Kidney glomerular epithelial cell (primary cell): ENCODE measurements at places on chromosomes 3 and 15.

DNA sequence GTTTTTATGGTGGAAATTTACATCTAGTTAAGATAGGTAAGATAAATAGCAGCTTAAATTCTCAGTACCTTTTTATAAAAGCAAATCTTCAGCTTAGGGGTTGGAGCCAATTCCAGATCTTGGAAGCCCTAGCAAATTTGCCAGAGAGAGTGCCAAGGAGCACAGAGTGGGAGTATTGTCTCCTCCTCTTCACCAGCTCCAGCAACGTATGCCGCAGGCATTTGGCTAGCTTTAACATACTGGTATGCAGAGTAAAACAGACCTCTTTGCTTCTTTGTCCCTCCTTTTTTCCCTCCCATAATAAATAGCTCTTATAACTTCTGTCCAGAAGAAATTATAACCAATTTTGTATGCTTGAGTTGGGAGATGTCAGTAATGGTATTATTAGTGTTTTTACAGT lies 140.4 kb downstream of the DIPK2A start:
- no peak for DNase-seq

DNA sequence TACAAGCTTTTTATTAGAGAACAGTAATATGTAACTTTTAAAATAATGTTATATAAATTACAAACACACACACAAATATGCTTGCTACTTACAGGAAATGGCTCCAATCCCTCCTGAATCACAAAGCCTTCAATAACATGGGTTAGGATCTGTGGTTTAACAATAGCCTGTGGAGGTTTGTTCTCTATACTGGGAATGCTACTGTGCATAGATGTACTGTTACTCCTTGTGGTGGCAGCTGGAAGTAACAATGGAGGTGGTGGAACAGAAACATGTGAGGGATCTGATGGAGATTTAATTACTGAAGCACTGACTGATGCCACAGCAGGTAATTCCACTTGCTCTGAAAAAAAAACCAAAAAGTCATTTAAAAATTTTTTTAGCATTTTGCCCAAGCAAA lies 64.4 kb downstream of the PHC3 start:
- DNase-seq, result no peak

- no peak for DNase-seq
Observed at GRCh38 chr15:73517566-73517965, 74.6 kb downstream of the REC114 start.

GRCh38 chr15:78347586-78348543 lies 7.7 kb downstream of the CRABP1 start:
- DNase-seq, result no peak

DNA sequence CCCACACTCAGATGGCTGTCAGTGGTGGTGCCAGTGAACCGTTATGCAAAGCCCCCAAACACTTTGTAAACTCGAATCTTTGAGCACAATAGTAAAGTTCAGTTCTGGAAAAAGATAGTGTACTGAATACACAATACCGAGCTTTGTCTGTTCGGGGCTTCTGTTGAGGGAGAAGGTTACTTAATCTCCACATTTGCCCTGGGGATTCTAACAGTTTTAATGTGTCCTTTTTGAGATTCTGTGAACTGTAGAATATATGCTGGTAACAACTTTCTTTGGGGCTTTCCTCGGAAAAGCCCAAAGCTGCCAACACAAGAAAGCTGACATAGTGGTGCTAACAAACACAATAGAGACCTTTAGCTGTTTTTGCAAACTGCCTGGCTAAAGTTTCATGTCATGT lies 686.5 kb downstream of the ROBO1 start:
- no peak for DNase-seq

DNA sequence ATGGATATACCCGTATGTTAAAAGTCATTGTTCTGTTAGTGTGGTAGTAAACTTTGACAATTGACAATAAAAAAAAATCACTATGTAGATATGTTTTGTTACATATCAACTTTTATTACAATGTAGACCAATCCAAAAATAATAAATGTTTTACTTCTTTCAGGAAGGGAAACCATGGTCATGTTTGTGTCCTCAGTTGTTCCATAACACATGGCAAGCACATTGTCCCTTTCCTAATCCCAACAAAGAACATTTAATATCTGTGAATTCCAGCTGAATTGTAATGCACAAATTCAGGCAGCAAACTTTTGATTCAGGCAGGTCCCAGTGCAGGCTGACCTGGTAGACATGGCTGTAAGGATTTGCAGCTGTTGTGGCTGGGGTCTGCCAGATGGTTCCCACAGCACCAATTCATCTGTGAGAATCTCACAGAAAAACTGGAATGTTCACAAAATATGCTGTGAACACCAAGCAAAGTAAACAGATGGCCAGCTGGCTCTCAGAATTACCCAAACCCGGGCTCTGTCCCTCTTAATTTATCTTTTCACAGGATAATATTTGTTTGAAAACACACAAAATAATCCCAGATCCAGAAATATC lies 1.9 kb upstream of the SPG21 start:
- DNase-seq, result no peak

DNA sequence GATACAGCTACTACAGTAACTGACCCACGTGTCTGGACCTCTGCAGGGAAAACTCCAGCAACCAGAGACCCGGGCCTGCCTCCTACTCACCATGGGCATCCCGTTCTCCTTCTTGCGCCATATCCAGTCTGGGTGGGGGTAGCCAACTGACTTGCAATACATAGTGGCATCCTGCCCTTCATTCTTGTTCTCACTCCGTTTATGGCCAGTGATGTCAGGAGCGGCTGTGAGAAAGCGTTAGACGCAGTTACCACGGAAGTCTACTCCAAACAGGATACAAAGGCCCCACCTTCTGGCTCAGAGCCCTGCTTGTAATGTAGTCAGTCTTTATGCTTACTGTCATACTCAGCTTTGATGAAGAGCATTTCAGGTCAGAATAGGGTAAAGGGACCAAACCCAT lies 59.6 kb downstream of the NPTN start:
- DNase-seq, result no peak

- DNase-seq, result no peak
Observed at GRCh38 chr3:133447750-133448477, 48.1 kb downstream of the BFSP2 start.

DNA sequence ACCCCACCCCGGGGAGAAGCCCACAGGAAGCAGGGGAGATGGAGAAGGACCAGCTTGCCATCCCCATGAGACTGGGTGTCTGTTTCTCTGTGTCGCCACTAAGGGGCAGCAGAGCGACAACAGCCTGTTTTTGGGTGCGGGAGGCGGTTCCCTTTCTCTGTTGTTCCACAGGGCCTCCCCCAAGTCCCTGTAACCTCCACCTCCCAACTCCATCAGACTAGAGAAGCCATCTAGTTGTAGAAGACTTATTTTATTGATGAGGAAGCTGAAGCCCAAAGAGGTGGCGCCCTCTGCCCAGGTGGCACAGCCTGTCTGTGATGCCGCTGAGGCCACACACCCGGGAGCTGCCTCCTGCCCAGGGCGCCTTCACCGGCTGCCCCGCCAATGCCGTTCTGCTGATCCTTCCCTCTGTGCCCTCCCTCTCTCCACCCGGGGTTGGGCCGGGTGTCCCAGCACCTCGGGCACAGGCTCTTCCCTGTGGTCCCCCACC lies 3.9 kb upstream of the CCDC9B start:
- DNase-seq, result peak; percentile 17

GRCh38 chr15:84006421-84006820 lies 229.2 kb upstream of the GOLGA6L4 start:
- peak; percentile 2 for DNase-seq

DNA sequence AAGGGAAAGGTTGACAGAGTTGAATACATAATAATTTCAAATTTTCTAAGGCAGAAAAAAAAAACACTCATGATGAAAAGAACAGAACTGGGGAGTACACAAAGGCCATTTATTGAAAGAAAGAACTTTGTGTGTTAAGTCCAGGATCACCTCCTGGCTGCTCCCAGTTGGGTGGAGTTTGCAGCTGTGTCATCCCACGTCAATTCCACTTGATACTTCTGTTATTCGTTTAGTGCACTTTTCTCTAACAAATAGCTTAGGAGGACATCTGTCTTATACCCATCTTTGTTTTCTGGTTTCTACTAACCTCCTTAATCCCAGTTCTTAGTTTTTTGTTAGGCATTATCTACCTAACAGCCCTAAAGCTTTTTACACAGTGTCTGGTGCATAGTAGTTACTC lies 44.7 kb downstream of the SGO1 start:
- DNase-seq, result no peak

DNA sequence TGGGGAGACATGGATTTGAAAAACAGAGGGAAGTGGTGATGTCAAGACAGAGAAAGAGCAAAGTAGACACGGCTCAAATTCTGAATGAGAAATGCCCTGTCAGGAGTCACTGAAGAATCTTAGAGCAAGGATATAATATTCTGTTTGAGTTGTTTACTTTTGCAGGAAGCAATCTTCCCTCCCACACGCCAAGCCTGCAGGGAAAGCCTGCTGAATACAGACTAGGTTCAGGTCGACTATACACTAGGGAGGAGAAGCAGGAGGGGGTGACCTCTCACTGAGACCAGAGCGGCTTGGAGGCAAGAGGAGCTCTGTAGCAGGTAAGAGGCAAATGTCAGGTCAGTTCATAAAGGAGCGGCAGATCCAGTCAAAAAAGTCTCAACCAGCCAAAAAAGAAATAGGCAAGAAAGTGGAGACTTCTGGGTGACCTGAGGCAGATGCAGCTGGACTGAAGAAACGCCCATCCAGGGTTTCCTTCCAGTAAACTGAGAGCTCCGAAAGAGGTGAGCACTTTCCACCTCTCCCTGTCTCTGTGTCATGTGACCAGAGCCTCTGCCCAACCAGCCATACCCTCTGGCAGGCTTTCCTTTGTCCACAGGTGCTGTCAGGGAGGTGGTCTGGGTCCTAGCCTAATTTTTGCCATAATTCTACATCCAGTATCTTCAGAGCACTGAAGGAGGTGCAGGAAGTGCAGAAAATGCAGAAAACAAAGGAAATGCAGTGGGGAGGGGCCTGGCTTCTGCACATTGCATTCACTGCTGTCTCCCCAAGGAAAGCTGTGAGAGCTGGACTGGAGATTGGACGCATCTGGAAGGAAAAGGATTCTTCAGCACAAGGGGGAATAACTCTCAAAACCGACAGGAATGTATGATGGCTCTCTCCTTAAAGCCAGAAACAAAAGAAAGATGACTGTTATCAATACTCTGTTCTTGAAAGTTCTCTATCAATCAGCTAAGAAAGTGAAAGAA lies 37.8 kb upstream of the CTXND1 start:
- no peak for DNase-seq

DNA sequence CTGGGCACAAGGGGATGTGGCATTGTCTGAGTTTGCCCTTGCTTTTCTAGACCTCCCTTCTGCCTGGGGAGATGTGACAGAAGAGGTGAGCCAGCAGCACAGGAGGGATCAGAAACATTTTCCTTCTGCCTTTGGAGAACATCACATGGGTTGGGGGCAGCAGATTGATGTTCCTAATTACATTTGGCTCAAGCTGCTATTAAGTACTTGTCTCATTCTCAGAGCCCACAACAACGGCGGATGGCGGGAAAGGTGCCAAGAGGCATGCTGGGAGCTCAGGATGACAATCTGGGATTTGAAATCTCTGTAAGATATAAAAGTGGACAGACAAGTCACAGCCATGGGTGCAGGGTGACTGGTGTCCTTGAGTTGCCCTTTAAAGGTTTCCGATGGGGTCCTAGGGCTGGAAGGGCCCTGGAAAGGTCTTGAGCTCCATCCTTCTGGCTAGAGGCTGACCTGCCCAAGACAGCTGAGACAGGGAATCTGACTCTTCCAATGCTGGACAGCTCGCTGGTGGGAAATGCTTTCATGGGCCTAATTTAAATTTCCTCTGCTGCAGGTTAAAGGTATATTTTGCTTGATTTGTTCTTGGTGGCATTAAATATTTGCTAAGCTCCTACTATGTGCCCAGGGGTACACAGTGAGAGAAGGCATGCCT lies 2.4 kb upstream of the CORO2B start:
- no peak for DNase-seq

GRCh38 chr15:69305933-69306568 lies 7.3 kb downstream of the PAQR5 start:
- no peak for DNase-seq

GRCh38 chr3:27758083-27758482 lies 36.0 kb upstream of the EOMES start:
- DNase-seq, result no peak

DNA sequence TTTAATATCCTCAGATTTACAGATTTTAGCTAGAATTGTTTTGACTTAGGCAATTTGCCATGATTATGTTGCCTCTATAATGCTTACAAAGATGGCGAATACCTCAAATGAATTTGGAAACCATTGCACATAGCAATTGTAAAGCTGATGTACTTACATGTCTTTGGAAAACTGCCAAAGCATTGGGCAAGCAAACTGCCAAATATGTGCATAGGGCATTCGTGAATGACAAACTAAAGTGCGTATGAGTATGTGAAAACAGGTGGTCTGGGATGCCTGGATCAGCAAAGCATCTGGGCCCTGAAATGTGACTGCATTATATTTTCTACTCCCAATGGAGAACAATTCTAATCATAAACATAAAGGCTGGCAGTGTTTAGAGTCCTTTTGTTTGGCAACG lies 445.3 kb upstream of the ROBO1 start:
- no peak for DNase-seq

GRCh38 chr3:16704941-16705340 lies 99.7 kb upstream of the DAZL start:
- no peak for DNase-seq

DNA sequence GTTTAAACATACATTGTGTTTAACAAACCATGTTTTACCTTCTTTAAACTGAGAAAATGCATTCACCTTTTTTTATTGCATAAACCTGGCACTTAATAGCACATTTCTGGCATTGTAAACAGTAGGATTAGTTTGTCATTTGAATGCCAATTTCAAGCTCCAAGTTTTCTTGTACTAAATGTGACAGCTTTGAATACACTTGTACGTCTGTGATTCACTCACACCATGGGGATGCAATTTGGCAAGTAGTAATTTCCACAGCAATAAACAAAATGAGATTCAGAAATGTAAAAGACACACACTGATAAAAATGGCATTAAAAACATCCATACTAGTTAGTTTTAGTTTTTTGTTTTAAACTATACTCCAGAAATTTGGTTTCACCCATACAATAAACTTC lies 598.9 kb downstream of the SI start:
- DNase-seq, result no peak

- DNase-seq, result no peak
Observed at GRCh38 chr15:49492151-49492550, 69.1 kb downstream of the FGF7 start.
